CD4-positive, alpha-beta T cell (primary cell): ENCODE measurements at places on chromosomes 5 and 9. TPM values are rescaled to one million over a fixed set of nuclear protein-coding genes. Genes with fewer than 3 reads are reported as not detected.

DNA sequence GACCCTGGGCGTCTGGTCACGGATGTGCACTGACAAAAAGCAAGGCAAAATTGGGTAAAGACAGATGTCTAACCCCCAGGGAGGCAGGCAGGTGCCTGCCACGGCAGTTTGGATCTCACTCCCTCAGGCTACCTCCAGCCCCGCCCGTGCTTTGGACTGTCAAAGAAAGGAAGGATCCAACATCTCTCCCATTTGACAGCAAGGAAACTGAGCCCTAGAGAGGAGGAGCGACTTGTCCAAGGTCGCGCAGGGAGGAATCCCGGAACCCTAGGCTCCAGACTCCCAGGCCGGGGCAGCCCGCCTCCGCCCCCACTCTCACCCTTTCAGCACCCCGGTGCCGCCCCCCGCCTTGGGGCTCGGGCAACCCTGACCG, 376 bp downstream of the GOLGA1 start:
- peaks cover 20% of the 10 kb centered on the region for H3K4me1 ChIP-seq
- no peaks in the 10 kb centered on the region for H3K27me3 ChIP-seq
- peaks cover 22% of the 10 kb centered on the region for H3K36me3 ChIP-seq

DNA sequence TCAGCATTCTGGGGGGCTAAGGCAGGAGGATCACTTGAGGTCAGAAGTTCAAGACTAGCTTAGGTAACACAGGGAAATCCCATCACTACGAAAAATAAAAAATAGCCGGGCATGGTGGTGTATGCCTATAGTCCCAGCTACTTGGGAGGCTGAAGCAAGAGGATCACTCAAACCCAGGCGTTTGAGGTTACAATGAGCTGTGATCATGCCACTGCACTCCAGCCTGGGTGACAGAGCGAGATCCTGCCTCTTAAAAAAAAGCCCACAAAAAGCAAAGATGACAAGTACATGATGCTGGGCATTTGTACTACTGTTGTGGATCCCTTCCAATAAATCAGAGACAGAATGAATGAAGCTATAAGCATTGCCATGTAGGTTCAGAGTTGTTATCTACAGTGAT, 320.1 kb upstream of the PANK3 start:
- no peaks in the 10 kb centered on the region for H3K4me1 ChIP-seq
- no peaks in the 10 kb centered on the region for H3K27me3 ChIP-seq
- DNase-seq: no peak
- H3K36me3 ChIP-seq: no peaks in the 10 kb centered on the region

DNA sequence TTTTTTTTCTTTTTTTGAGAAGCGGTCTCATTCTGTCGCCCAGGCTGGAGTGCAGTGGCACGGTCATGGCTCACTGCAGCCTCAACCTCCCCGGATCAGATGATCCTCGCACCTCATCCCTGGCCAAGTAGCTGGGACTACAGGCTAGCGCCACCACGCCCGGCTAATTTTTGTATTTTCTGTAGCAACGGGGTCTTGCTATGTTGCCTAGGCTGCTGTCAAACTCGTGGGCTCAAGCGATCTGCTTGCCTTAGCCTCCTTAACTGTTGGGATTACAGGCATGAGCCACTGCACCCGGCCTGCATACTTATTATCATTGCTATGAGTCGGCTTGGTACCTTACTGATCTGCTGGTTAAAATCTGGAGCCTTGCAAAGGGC, 790 bp upstream of the IARS1 start:
- peak overlapping the region; percentile 70 for H3K4me3 ChIP-seq
- peaks cover 24% of the 10 kb centered on the region for H3K36me3 ChIP-seq
- H3K27me3 ChIP-seq: no peaks in the 10 kb centered on the region

GRCh38 chr5:73363911-73364730, 84.5 kb downstream of the FOXD1 start:
- no peak overlapping the region for H3K4me3 ChIP-seq
- no peaks in the 10 kb centered on the region for H3K36me3 ChIP-seq
- H3K27me3 ChIP-seq: peaks cover 12% of the 10 kb centered on the region
- H3K27ac ChIP-seq: no peak overlapping the region

- no peaks in the 10 kb centered on the region for H3K4me1 ChIP-seq
- H3K36me3 ChIP-seq: no peaks in the 10 kb centered on the region
- DNase-seq: no peak
- H3K27ac ChIP-seq: no peak overlapping the region
- no peak overlapping the region for H3K4me3 ChIP-seq
These were observed 1653.4 kb downstream of the EFNA5 start for GRCh38 chr5:106017243-106017857.

GRCh38 chr9:111599092-111599954, at the start of gene PTGR1:
PTGR1 (minus strand) TSS chr9:111599647; CDS start chr9:111597422, 2,225 bp downstream.
- peaks cover 24% of the 10 kb centered on the region for H3K27me3 ChIP-seq
- no peak for DNase-seq
- peak within 1 kb of the TSS; percentile 61 for H3K4me3 ChIP-seq
- H3K27ac ChIP-seq: no peak within 1 kb of the TSS

- H3K36me3 ChIP-seq: no peaks in the 10 kb centered on the region
- H3K4me1 ChIP-seq: no peaks in the 10 kb centered on the region
- no peaks in the 10 kb centered on the region for H3K27me3 ChIP-seq
- no peak overlapping the region for H3K27ac ChIP-seq
These were observed 49.5 kb upstream of the FCN2 start for GRCh38 chr9:134830926-134831720.

DNA sequence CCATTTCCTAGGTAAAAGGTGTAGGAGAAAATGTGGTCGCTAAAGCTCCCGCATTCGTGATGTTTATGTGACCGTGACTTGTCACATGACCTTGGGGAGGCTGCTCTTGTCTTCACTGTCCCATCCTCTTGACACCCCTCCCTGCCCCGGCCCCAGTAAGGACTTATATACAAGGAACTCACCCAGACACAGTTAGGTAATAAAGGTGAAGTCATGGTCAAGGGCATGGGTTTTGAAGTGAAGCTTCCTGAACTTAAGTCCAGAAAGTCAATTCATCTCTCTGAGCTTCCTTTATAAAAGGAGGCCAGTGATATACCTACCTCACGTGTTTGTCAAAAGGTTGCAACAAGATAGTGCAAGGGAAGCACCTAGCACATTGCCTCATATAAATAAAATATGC, 17.6 kb downstream of the FGF1 start:
- DNase-seq: no peak
- H3K27ac ChIP-seq: no peak overlapping the region
- no peak overlapping the region for H3K4me3 ChIP-seq
- H3K4me1 ChIP-seq: no peaks in the 10 kb centered on the region

- DNase-seq: no peak
- H3K27ac ChIP-seq: no peak overlapping the region
- H3K4me3 ChIP-seq: no peak overlapping the region
- H3K36me3 ChIP-seq: no peaks in the 10 kb centered on the region
These were observed 52.2 kb downstream of the PCDH1 start for GRCh38 chr5:141825791-141826560.

The GABBR2 gene
- total RNA-seq: not detected

The FAM221B gene
- not detected for total RNA-seq

The PCDHA3 gene
- total RNA-seq: not detected

The ANGPTL2 gene
- not detected for total RNA-seq
